ENCODE measurements at places on chromosomes 16 and 17. TPM values are rescaled to one million over a fixed set of nuclear protein-coding genes. Genes with fewer than 3 reads are reported as not detected.

- peak; percentile 33 for DNase-seq
Observed at GRCh38 chr17:20611309-20611708, 31.8 kb downstream of the CDRT15L2 start.

DNA sequence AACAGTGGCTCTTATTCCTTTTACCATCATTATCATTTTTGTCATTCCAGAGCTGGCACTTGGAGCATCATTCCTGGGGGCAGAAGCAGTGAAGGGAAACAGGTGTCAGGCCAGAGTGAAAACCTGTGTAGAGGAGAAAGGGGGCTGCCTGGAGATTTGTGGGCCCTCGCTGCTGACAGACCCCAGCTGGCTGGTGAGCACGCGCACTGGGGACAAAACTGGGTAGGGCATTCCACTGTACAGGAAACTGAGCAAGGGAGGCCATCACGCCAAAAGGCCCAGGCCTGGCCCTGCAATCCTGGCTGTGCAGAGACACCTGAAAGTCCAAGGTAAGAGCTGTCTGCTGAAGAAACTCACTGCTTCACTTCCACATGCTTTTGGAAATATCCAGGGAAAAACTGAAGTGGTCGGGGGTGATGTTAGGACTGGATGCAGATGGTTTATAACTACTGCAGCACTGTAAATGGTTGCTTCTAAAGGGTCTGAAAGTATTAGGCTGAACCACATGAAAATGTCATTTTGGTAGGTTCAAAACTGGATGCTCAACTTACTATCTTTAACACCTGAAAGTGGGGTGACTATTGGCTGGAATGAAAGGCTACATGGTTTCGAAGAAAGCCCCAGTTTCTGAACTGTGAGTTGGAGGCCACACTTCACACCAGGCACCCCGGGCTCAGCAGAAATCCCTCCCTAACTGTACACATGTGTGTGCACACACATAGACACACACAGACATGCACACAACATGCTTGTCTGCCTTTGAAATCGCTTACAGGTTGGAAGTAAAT lies 225.0 kb downstream of the C16orf78 start:
- DNase-seq = no peak

Gene RPRML
- 16.4 TPM for total RNA-seq

Gene NLRC3
- total RNA-seq = 0.49 TPM

All from GM23338 (cell line).